ENCODE measurements at places on chromosomes 1 and 21.

DNA sequence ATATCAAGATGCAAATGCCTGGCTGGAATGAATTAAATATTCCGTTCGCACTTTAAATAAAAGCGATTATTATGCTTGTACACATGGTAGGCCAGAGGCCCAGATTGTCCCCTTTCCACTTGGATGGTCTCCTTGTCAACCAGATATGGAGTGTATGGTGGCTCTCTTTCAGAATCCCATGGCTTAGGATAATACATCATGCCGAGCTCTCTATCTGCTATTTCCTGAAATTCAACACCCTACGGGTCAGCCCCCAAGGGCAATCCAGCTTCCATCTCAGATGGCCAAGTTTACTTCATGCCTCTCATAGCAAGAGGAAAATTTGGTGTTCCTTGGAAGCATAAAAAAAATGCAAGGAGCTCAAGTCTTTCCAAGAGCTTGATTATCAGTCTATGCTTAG, 25.4 kb upstream of the FMO1 start:
- no peak for DNase-seq

DNA sequence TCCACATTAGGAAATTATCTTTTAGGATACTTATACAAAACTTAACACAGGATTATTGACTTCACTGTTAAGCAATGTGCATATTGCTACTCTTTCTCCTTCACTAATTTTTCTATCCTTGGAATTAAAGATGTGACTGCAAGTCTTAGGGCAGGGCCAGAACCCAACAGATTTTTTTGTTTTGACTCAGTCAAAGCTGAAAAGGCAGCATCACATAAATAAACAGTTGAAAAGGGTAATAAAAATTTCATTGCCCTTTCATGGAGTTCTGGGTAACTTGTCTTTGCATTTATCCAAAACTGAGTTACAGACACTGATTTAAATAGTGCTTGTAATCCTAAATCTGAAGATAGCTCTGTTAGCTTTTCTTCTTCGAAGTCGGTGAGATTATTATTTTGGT, 1.9 kb upstream of the TMEM35B start:
- DNase-seq = no peak

GRCh38 chr1:222047366-222047765, 305.5 kb upstream of the DUSP10 start:
- no peak for DNase-seq

DNA sequence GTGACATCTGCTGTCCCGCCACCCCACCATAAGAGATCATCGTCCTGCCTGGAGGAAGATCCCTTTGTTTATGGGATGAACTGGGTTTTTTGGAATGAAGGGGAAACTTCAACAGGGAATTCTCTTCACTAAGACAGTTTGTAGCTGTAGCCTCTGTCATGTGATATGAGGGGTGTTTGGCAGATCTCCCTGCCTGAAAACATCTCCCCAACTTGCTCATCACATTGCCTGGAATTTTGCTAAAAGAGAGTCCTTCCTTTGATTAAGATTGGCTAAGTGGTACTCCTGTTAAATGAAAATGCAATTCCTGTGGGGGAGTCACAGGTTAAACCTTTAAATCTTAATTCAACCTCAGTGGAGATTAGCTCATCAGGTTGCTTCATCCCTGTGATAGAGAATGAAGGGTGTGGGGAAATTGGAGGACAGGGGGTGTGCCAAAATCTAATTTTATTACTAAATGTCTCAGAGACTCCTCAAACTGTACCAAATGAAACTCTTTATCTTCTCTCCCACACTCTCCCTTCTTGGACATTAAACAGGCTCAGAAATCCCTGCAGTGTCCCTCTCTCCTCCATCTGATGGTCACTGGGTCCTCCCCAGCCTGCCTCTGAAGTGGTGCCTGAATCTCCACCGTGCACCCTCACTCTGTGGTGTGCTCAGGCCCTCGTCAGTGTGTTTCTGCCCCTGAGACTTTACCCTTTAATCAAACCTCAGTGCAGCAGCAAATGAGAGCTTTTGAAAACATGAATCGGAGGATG, 54.8 kb downstream of the IER5 start:
- DNase-seq = no peak

DNA sequence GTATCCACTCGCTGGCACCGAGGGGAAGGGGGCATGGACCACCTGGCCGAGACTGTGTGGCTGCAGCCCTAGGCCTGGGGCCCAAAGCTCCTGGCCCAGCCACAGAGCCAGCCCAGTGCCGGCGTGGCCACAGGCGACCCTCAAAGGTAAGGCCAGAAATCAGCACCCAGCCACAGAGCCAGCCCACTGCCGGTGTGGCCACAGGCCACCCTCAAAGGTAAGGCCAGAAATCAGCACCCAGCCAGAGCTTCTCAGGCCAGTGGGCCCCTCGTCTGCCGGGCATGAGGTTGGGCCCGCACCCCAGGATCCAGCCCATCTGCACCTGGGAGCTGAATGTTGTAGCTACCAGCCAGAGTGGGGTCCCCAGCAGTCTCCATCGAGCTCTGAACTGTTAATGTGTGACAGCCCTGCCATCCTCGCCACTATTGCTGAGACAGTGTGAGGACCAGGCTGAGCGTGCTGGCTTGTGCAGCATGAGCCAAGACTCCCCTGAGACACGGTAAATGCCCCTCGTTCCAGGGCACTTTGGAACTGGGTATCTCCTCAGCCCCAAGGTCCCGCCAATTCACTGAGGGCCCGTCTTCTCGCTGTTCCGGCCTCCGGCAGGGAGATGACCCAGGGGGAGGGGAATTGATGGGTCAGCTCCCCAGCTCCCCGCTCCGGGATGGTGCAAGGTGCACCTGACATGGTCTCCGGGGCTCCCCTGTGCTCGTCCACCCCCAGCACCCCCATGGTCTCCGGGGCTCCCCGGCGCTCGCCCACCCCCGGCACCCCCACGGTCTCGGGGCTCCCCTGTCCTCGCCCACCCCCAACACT, 4.7 kb upstream of the FTCD start:
- DNase-seq = no peak
